Activated CD8-positive, alpha-beta T cell treated with anti-CD3 and anti-CD28 coated beads for 36 hours (primary cell): ENCODE measurements at places on chromosomes 4 and X. TPM values are rescaled to one million over a fixed set of nuclear protein-coding genes. Genes with fewer than 3 reads are reported as not detected.

ADH7 gene
- not detected for total RNA-seq

NAA11 gene
- not detected for total RNA-seq

TIMM17B gene
- 52.2 TPM for total RNA-seq

JADE1 gene
- total RNA-seq = 30.5 TPM

NDST3 gene
- total RNA-seq = not detected

NFKB1 gene
- 230 TPM for total RNA-seq

HEPH gene
- 0.20 TPM for total RNA-seq

KIT gene
- 0.27 TPM for total RNA-seq

VSIG4 gene
- total RNA-seq = 0.23 TPM

LRP2BP gene
- total RNA-seq = 1.1 TPM

TENT5D gene
- total RNA-seq = not detected

PIN4 gene
- total RNA-seq = 6.4 TPM

GPR143 gene
- not detected for total RNA-seq

PLAC1 gene
- not detected for total RNA-seq

WDR19 gene
- 14.5 TPM for total RNA-seq
